GM18507 (cell line): ENCODE measurements at places on chromosomes 12 and 14.

DNA sequence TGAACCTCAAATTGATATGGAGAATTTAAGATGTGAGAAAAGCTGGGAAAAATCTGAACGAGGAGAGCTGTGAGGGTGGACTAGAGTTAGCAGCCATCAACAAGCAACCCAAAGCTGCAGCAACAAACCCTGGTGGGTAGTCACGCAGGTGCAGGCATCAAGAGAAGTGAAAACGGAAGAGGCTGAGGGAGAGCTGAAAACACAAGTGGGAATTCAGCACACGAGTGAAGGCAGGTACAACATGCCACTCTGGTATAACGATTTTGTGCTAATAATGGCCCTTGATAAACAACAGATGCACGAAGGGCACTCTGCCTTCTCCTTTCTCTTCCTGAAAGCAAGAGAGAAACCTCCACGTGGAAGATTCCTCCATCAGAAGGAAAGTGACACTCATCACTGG lies 11.5 kb downstream of the TCL1B start:
- DNase-seq: no peak

DNA sequence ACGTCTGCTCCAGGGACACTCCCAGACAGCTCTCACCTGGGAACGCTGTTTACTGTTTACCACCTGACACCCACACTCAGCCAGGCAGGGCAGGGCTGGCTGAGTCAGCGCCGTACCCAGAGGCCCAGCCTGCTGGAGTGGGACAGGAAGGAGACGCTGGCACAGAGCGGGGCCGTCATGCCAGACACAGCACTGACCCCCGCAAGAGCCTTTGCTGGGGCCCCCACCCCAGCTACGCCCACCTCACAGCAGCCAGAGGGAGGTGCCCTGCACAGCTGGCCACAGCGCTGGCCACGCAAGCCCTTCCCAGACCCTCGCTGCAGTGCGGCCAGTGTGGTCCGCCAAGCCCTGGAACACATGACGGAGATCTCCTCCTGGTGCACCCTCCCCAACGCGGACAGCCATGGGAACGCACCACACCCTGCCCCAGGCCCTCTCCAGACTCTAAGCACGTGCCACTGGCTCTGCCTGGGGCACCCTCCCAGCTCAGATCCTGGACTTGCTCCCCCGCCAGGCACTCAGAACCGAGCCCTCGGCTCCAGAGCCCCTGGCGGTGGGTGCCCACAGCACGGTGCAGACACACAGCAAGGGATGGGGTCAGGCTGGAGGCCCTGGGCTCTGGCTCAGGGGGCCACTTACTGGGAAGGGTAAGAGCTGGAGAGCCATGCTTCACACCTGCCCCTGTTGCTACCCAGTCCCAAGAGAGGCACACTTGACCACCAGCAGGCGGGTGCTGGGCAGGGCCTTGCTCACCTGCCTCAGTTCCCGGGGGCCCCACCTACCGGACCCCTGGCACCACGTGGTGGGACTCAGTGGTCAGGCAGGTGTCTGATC lies 5.7 kb downstream of the AHNAK2 start:
- DNase-seq: no peak

DNA sequence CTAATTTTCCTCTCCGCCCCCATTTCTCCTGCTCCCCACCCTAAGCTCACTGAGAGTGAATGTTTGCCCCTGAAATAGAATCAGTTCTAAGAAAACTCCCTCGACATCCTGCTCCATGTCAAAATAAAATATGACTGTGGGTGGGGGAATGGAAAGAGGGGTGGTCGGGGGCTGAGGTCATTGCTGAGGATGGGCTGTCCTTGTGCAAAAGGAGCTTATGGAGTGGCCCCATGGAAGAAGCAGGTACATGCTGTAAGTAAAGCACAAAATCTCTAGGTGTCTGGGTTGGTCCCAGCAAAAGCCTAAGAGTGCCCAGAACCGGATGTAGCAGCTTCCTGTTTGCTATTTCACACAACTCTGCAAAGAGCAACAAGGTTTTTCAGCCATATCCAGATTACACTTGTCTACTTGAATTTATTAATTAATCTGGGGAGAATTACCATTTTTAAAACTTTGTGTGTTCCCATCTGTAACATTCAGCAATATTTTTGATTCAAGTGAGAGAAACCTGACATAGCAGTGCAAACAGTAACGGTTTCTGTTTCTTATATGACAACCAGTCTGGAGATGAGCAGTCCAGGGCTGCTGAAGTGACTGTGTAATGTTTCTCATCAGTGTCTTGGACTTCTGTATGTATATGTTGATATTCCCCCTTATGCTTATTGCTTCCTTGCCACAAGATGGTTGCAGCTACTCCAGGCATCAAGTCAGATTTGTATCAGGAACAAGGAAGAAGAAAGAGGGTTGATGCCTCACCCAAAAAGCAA lies 40.4 kb upstream of the GZMB start:
- DNase-seq: no peak

GRCh38 chr14:39217214-39217879 lies 16.4 kb upstream of the MIA2 start:
- no peak for DNase-seq

- no peak for DNase-seq
These were observed 4.7 kb downstream of the P2RX2 start for GRCh38 chr12:132623072-132623869.
